ENCODE measurements at places on chromosomes 2 and 18. TPM values are rescaled to one million over a fixed set of nuclear protein-coding genes. Genes with fewer than 3 reads are reported as not detected.

SLC9A4 gene
- 0.79 TPM for total RNA-seq

CCDC141 gene
- total RNA-seq = not detected

CAPN14 gene
- total RNA-seq = under 0.01 TPM

APLF gene
- 2.8 TPM for total RNA-seq

IMMT gene
- total RNA-seq = 55.7 TPM

LIMS2 gene
- 27.9 TPM for total RNA-seq

QPCT gene
- 60.9 TPM for total RNA-seq

SCN1A gene
- not detected for total RNA-seq

NT5DC4 gene
- not detected for total RNA-seq

C1QL2 gene
- total RNA-seq = not detected

CACNB4 gene
- total RNA-seq = 2.7 TPM

CXCR1 gene
- total RNA-seq = not detected

LYG1 gene
- 0.79 TPM for total RNA-seq

CDC42EP3 gene
- total RNA-seq = 9.8 TPM

MYCN gene
- total RNA-seq = 20.3 TPM
